ENCODE measurements at places on chromosomes 5 and 9. TPM values are rescaled to one million over a fixed set of nuclear protein-coding genes. Genes with fewer than 3 reads are reported as not detected.

DNA sequence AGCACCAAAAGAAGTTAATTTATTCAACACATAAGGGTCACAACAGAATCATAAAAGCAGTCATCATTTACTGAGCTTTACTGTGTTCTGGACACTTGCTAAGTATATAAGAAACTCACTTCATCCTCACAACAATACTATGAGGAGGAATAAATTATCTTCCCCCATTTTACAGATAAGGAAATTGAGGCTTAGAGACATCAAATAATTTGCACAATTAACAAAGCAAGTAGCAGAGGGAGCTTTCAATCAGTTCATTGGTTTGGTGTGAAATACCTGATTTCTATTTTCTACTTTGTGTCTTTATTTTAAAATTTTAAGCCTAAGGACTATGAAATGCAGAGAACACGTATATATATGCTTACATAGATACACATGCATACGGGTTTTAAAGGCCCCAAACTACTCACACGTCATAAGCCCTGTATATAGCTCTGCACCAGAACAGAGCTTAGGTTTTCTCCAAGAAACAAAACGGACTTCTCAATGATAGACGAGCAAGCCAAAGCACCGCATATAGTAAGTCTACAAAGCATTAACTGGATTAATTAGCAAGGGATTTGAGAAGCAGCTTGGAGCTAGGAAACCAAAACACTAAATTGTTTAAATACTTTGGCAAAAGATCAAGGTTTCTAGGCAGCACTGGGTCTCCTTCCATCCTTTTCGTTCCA, 95.6 kb downstream of the DENND1A start:
- DNase-seq = no peak
- peak overlapping the region; percentile 45 for H3K4me3 ChIP-seq
- peaks cover 5% of the 10 kb centered on the region for H3K4me1 ChIP-seq
- no peaks in the 10 kb centered on the region for H3K27me3 ChIP-seq

Gene PAM
- 254 TPM for total RNA-seq

GRCh38 chr9:108766626-108767161, 89.1 kb downstream of the ACTL7B start:
- H3K36me3 ChIP-seq = no peaks in the 10 kb centered on the region
- H3K27me3 ChIP-seq = peaks cover 4% of the 10 kb centered on the region
- no peak for DNase-seq

GRCh38 chr5:142810081-142810480, 39.9 kb downstream of the ARHGAP26 start:
- no peak overlapping the region for H3K4me3 ChIP-seq
- no peaks in the 10 kb centered on the region for H3K4me1 ChIP-seq
- H3K27ac ChIP-seq = no peak overlapping the region
- no peaks in the 10 kb centered on the region for H3K27me3 ChIP-seq
- H3K36me3 ChIP-seq = no peaks in the 10 kb centered on the region

- no peak for DNase-seq
- H3K27ac ChIP-seq = no peak overlapping the region
- H3K4me1 ChIP-seq = no peaks in the 10 kb centered on the region
- H3K36me3 ChIP-seq = no peaks in the 10 kb centered on the region
- H3K27me3 ChIP-seq = no peaks in the 10 kb centered on the region
These were observed 298.9 kb downstream of the KCNN2 start for GRCh38 chr5:114660791-114661190.
